ENCODE measurements at places on chromosomes 16 and 17.
A peak's percentile ranks its signal among the peaks of the same experiment; 100 is the strongest.

- DNase-seq, result no peak
These were observed 88.0 kb downstream of the LITAF start for GRCh38 chr16:11498683-11499082.

DNA sequence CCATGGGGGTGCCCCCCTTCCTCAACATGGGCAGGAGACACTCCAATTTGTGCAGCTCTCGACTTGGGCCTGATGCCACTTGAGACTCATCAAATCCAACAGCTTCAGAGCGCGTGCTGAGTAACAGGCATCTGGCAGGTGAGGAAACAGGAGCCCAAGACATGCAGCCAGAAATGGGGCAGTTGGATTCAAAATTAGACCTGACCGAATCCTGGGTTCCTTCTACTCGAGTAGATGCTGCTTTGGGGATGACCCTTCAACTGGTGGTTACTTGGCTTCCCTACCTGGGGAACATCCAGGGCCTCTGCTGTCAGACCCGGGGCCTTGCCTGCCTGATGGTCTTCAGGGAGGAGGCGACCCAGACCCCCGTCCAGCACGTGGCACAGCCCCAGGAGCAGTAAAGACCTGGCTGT, 488 bp upstream of the NTN3 start:
- DNase-seq, result no peak

DNA sequence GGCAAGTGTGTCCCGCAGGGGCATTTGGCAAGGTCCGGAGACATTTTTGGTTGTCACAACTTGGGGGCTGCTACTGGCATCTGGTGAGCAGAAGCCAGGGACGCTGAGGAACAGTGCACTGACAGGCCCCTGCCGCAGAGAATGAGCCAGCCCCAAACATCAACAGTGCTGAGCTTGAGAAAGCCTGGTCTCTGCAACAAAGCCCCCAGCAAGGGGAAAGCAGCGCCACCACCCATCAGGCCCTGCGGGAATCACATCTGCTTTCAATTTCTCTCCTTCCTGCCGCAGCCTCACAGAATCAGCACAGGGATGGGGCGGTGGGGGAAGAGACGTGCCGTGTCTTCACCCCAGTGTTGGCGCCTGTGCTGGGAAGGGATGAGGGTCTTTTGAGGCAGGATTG, 14.8 kb upstream of the PRPSAP1 start:
- DNase-seq, result no peak

GRCh38 chr17:31499771-31500554, 108.5 kb downstream of the RAB11FIP4 start:
- DNase-seq, result peak; percentile 37

DNA sequence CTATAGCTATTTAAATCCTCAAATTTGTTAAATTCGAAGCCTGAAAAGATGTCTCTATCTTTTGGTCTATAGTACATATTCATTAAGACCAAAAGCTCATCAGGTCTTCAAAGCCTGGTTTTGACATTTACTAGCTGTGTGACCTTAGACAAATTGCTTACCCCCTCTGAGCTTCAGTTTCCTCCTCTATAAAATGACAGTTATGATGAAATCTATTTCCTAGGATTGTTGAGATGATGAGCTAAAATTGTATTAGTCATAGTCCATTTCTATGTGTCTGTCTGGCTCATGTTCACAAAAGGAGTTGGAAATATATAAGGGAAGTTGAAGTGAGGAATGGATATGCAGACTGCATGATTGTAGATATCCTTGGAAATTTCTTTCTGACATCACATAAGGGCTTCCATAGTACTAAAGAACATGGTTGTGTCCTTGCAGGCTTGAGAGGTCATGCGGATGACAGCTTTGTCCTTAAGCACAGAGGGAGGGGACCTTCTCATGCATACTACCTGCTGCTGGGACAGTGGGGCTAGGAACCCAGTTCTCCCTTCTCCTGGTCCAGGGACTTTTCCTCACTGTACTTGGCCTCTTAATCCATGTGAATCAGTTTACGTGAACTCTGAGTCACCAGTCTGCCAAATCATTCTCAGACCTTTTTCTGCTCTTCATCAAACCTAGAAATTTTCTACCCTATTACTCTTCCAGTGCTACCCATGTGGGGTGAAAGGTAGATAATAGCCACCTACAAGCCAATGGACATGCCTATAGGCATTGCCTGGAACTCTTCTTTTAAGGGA, 487.5 kb upstream of the SALL1 start:
- no peak for DNase-seq

DNA sequence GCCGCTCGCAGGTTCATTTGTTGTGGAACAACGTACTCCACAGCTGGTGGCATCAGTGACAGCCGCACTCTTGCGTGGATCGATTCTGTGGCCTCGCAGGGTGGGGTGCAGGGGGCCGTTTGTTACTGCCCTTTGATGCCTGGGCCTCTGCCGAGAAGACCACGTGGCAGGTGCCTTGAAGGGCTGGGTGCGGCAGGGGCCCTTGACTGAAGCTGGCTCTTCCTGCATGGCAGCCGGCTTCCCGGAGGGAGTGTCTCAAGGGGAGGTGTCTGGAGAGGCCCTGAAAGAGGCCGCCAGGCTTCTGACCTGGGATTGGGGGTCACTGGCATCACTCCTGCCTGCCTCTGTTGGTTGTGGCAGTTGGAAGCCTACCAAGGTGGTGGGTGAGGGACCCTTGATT, 43.8 kb downstream of the TBCD start:
- no peak for DNase-seq

DNA sequence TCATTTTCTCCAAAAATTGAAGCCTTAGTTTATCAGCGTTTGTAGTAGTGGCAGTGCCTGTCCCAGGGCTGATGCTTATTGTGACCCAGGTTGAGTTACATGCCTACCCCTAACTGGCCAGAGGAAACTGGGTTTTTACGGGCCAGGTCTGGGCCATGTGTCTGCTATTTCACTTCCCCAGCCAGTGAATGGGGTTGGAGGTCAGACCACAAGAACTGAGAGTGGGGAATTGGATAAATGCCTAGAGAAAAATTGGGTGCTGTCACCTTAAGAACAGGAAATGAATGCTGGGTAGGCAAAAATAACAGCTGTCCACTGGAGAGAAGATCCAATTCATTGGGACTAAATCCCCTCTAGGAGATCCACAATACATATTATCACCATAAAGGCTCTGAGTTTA, 5.2 kb downstream of the ADPRM start:
- DNase-seq, result peak; percentile 8

DNA sequence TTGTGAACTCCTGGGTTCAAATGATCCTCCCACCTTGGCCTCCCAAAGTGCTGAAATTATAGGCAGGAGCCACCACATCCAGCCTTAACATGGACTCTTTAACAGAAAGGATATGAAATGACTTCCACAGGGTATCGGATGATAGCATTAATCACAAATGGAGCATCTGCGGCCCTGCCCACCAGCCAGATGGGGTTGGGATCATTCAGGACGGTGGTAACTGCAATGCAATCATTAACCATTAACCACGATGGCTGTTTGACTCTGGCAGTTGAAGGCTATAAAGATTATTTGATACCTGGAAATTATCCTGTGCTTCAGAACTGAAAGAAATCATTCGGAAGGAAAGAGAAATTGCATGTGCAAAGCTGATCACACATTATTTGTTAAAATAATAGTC, 5.3 kb upstream of the CHST5 start:
- no peak for DNase-seq

- DNase-seq, result no peak
These were observed 39.5 kb upstream of the ATP2A3 start for GRCh38 chr17:4003501-4004421.

DNA sequence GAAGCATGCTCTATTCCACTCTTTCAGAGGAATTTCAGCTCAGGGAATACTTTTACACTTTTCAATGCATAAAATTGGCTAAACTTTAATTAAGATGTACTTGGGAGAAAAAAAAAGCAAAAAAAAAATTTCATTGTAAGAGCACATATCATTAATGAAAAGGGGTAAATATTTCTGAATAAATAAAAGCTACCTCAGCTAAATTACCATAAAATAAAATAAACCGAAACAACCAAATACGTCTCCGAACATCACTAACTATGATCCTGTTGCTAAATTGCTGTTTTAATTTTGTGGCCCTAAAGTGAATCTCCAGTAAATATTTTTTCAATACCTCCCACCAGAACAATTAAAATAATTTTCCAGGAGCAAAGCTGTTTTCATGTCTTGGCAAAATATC, 203.7 kb upstream of the KCNJ16 start:
- no peak for DNase-seq

GRCh38 chr17:40437095-40437732, 6.0 kb upstream of the IGFBP4 start:
- no peak for DNase-seq

DNA sequence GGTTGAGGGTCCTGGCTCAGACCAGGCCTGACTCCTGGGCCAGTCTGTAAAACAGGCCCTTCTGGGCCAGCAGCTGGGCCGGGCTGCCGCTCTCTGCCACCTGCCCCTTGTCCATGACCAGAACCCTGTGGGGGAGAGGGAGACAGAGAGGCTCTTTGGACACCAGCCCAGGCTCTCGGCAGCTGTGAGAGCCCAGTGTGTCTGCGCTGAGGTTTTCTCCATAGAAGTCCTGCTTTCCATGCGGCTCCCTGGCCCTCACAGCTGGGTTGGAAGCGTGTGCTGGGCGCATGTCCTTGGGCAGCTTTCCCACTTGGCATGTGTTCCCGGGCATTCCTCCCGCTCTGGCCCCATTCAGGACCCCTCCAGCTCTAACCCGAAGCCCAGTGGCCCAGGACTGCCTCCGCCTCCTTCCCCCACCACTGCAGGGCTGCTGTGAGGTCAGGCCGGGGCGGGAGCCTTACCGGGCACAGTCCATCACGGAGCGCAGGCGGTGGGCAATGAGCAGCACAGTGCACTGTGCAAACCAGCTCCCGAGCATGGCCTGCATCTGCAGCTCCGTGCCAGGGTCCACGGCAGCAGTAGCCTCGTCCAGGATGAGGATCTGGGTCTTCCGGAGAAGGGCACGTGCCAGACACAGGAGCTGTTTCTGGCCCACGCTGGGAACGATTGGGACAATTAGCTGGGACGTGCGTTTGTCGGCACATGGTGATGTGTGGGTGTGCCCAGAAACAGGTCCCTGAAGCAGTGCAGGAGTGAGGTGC, 73.0 kb downstream of the ABCC6 start:
- no peak for DNase-seq

- no peak for DNase-seq
These were observed 71.2 kb downstream of the KLHDC4 start for GRCh38 chr16:87694441-87695125.

DNA sequence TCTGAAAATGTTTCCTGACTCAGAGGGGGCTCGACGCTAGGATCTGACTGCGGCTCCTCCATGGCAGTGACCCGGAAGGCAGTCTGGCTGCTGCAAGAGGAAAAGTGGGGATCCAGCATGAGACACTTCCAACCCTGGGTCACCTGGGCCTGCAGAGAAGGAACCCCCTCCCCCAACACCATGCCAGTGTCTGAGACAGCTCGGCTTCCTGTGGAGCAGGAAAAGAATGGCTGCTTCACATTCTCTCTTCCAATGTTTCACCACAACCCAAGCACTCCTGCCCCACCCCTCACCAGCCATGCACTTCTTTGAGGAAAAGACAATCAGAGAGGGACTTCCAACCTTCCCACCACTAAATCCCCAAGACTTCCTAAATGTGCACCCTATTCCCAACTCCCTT, 10.8 kb downstream of the TP53 start:
- no peak for DNase-seq

GRCh38 chr16:77985111-77985510, 37.2 kb upstream of the CLEC3A start:
- DNase-seq, result no peak

DNA sequence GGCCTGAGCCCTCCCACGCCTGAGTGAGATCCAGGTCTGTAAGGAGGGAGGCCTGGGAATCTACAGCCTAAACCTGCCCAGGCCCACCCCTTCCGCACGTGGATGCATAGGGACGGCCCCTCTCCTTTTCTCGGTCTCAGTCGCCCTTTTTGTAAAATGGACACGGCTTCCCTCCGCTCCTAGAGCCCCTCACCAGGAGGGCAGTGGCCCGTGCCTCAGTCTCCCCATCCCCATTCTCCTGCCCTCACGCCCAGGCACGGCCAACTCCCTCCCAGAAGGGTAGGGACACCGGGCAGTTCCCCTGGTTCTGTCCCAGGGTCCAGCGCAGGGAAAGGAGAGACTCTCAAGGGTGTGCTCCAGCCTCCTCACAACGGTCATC, 48.1 kb downstream of the WNT3 start:
- no peak for DNase-seq

- peak; percentile 84 for DNase-seq
These were observed 959 bp upstream of the ANKRD13B start for GRCh38 chr17:29591737-29592608.
